ENCODE measurements at places on chromosomes 16 and 17.

DNA sequence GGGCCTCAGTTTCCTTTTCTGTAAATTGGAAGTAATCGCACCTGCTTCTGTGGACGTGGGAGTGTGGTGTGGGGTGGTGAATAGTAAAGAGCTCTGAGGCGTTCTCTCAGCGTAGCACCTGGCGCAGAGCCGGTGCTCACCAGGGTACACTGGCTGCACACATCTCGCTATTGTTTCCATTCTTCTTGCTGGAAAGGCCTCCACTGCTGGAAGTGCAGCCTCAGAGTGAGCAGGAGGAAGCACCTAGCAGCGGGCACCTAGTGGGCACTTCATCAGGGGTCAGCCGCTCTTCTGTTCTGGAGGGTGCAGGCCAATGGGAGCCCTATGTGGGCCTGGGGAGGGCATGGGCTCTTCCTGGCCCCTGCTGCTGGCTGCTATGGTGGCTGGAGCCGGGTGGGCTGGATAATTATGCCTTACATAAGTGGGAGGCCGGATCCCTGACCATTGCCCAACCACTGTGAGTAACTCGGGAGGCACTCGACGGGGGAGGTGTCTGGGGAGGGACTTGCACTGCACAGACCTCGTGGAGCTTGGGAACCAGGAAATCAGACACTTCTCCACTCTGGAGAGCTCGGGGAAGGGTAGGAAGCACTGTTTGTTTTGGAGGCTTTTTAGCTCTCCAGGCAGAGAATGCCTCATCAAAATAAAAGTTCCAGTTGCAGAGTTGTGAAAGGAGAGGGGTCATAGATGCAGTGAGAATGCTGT lies 1.7 kb downstream of the MAP2K3 start:
- peak; percentile 91 for DNase-seq

DNA sequence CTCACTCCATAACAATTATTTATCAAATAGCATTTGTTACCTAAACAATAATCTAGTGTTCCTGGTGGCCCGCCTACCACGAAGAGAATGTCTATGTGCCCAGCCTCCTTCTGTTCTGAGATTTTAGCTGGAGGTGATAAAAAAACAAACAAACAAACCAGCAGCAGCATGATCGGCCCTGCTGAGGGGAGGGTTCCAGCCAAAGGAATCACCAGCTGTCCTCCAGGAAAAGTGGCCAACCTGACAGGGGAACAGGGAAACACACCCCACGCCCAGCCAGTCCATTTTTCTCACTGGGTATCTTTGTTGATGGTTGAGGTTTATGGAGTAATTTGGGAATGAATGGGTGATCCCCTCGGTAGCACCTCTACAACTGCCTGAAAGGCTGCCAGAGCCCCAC lies 203.0 kb upstream of the DYNLRB2 start:
- DNase-seq, result no peak

DNA sequence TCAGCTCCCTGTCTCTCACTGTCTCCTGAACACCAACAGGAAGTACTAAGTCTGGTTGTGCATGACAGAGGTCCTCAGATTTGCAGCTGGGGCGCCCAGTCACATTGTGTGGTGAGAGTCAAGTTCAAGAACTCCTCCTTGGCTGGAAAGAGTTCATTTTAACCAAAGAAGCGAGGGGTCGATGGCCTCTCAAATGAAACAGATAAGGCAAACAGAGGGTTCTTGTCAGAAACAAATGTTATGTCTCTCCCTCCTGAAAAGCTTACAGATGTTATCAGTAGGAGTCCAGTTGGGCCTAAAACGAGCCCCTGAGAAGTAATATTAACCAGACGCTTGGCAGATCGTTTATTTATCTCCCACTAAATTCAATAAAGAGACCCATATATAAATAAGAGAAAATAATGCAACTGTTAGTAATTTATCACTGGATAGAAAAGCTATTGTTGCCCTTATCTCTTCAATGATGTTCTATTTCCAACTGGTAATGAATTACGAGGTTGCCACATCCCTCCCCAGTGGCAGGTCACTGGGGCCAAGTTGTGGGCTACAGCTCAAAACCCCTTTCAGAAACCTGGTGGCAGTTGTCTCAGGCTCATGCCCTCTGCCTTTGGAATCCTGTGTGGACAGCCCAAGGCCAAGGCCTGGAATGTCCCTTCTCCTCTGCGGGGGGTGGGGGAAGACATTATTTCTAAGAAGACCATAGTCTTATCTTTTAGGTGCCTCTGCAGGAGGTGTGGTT lies 307.5 kb upstream of the DYNLRB2 start:
- DNase-seq, result no peak

GRCh38 chr17:35791681-35792350 lies 3.6 kb downstream of the MMP28 start:
- DNase-seq, result no peak

DNA sequence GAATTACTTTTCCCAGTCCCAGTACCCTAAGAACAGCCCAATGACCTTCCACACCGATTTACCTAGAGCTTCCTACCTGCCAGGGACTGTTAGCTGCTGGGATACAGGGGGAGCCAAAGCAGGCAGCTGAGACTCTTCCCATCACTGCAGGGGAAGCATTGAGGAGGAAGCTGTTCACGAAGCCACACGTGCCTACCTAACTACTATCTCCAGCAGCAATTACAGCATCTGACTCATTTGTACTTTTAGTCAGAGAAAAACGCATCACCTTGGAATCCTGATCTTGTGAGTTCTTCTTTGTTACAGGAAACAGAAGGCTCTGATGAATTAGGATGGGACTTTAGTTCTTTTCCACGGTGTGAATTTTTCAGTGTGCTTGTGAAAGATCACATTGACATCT lies 113.7 kb upstream of the DHX40 start:
- no peak for DNase-seq

- DNase-seq, result no peak
These were observed 11.2 kb downstream of the CD300LB start for GRCh38 chr17:74520016-74520434.

DNA sequence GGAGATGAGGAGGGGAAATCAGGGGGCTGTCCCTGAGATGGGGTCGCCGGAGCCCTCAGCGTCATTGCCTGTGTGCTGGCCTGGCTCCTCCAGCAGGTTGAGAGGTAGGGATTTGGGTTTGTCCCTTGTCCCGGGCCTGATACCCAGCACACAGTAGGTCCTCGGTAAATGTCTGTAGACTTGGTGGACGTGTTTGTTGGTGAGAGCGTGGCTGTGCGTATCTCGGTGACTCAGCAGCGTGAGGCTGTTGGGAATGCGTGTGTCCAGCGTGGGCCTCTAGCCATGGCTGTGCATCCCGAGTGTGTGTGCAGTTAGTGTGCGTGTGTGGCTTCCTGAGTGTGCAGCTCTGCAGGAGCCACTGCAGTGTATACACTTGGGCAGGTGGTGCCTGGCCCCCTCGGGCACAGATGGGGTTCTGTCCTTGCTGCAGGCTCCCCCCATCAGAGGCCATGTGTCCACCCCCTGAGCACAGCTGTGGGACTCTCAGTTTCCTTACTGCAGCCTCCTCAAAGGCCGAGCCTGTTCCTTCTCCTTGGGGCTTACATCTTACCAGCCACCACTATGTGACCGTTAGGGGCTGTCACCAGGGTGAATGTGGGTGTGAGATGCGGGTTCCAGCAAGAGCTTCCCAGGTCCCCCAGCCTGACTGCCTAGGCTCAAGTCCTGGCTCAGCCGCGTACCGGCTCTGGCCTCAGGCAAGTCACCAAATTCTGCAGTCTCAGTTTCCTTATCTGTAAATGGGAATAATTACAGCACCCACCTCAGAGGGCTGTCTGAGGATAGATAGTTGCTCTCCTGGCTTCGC lies 5.7 kb downstream of the NECAB2 start:
- DNase-seq, result no peak

GRCh38 chr16:79431923-79432322 lies 168.6 kb downstream of the MAF start:
- no peak for DNase-seq

DNA sequence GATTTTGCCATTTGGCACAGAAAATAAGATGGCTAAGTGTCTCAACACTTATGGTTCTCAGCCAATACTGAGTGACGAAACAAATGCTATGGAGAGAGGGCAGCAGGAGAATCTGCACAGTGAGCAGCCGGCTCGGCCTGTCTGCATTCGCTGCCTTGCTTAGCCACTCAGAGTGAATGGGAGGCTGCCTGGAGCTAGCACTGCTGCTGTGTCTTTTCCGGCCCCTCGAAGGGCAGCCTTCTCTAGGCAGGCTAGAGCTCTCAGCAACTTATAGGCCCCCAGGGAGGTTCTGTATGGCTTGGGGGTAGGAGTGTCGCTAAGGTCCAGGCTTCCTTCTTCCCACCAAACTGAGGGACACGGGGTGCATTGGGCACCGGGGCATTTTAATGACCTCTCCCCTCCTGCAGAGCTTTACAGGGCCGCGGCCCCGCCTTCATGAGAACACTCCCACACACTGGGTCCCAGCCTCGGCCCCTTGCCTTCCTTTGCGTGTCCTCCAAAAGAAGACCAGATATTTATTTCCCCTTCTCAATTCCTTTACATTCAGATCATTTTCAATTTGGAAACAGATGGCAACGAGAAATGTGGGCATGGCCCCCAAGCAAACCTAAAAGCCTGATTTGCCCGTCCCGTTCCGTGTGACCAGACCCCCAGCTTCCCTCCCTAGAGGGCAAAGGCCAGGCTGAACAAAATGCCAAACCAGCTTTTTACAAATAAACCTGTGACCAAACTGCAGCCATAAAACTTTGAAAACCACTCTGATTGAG lies 670.9 kb downstream of the TOX3 start:
- DNase-seq, result no peak

DNA sequence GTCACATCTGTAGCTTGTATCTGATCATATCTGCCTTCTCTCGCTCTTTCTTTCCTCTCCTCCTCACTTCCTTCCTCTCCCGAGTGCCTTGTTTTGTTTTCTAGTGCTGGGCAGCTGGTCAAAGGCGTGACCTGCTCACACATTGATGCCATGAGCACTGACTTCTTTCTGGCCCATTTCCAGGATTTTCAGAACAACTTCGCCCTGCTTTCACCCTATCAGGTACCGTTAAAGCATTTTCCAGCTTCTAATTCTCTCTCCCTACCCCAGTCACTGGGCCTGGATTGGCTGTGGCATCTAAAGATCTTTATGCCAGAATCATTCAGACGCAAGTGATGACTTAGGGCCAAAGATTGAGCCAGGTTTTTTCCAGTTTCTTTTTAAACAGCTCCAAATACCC lies 55.5 kb downstream of the OTOA start:
- DNase-seq, result no peak

DNA sequence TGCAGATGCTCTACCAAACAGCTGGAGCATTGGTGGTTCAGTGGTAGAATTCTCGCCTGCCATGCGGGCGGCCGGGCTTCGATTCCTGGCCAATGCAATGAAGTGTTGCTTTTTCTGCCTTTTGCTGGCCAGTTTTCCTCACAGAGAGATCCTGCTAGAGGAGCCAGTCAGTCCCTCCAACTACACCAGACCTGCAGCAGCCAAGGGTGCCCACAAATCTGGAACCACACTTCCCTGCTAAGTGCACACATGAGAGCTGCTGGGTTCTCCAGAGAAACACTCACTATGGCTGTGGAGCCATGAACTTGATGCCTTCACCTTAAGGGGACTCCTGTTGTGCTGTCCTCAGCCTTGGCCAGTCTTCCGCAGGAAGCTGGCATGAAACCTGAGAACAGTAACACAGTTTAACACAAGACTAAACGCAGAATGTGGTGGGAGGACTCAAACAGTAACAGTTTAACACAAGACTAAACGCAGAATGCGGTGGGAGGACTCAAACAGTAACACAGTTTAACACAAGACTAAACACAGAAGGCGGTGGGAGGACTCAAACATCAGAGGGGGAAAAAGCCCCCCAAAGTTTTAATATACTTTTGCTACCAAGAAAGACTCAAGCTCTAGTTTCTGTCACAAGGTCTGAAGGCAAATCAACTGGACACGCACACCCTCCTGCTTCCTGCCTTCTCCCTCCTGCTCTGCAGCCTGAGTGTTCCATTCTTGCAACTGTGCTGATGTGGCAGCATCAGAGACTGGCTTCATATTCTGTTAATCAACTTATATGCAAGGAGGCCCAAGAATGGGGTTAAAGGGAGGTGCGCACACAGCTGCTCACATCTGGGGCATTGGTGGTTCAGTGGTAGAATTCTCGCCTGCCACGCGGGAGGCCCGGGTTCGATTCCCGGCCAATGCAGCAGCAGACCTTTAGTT lies 12.0 kb downstream of the VAC14 start:
- DNase-seq, result no peak

DNA sequence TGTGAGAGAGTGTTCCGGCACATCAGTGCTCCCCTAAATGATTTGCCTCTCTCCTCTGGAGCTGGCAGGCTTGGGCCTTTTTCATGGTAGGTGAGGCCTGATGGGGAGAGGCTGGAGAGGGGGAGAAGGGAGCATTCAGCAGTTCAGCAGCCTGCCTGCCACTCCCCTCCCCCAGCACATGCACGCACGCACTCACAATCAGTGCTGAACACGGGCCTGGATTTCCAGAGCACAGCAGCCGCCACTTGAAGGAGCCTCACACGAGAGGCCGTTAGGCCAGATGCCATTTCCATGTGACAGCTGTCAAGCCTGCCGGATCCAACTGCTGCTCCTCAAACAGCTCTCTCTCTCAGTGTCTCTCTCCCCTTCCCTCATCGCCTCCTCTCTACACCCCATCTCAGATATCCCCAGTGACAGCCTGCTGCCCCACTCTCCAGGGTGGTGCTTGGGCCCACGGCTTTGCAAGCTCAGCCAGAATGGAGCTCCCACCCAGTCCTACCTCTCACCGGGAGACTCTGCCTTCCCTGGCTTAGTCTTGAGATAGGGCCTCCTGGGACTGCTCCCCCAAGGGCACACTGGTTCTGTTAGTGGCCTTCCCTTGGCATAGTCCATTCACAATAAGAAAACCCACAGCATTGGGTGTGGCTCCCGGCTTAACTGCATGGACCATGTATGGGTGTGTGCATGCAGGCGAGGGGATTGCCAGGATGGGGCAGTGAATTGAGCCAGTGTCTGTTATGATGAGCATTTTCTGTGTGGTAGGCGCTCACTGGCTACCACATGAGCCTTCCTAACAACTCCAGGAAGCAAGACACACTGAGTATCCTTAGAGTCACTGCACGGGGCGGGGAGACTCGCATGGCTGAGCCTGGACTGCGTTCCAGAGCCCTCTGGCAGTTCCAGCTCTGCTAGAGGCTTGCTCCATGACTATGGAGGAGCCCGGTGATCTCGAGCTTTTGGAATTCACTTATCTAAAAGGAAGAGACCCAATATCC lies 226.2 kb downstream of the CCDC182 start:
- no peak for DNase-seq

DNA sequence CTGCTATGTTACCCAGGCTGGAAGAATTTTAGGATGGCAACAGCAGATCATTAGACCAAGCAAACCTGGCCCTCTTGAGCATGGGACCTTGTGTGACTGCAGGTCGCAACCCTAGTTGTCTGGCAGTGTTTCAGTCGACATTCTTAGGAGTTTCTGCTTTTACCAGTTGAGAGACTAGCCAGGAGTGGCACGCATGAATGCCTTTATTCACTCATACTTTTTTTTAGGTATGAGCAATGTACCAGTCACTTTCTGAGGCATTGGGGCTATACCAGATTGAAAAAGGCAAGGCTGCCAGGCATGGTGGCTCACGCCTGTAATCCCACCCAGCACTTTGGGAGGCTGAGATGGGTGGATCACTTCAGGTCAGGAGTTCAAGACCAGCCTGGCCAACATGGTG lies 28.2 kb upstream of the HAS3 start:
- no peak for DNase-seq

All from BJ (cell line).